ENCODE measurements at places on chromosomes 5 and 9. TPM values are rescaled to one million over a fixed set of nuclear protein-coding genes. Genes with fewer than 3 reads are reported as not detected.

AMBP gene
- not detected for polyA plus RNA-seq

RLN2 gene
- not detected for polyA plus RNA-seq

CCDC180 gene
- 1.4 TPM for polyA plus RNA-seq

PHAX gene
- polyA plus RNA-seq: 22.0 TPM

SLC34A3 gene
- not detected for polyA plus RNA-seq

SRA1 gene
- 23.4 TPM for polyA plus RNA-seq

CBY3 gene
- not detected for polyA plus RNA-seq

- no peak for DNase-seq
These were observed 125.0 kb downstream of the DTWD2 start for GRCh38 chr5:118863345-118863744.

DNA sequence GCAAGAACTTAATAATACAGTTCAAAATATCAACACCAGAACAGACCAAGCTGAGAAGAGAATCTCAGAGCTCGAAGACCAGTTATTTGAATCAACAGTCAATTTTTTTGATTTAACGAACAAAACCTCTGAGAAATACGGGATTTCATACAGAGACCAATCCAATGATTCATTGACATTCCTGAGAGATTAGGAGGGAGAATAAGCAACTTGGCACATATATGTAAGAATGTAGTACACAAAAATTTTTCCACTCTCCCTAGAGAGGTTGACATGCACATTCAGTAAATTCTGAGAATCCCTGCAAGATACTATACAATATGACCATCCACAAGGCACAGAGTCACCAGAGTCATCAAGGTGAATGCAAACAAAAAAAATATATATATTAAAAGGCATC is 1577.3 kb upstream of the C9orf72 start:
- DNase-seq: no peak

DNA sequence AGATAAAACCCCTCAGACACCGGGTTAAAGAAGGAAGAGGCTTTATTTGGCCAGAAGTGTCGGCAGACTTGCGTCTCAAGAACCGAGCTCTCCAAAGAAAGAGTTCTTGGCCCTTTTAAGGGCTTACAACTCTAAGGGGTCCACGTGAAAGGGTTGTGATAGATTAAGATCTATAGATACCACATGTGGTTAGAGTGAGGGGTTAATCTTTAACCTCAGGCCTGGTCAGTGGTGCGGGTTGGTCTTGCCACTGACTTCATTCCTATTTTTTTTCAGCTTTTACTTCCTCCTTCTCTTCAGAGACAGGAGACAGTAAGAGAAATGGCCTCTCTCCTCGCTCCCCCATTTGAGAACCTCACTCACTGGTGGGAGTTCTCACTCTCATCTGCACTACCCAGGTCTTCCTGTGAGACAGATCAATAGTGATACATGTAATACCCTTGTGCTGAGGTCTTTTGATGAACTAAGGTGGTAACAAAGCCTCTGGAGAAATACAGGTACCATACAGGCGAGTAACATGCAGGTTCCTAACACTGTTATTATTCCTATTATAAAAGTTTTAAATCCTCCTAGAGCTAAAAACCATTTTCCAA is 52.4 kb upstream of the COX7C start:
- DNase-seq: no peak

DNA sequence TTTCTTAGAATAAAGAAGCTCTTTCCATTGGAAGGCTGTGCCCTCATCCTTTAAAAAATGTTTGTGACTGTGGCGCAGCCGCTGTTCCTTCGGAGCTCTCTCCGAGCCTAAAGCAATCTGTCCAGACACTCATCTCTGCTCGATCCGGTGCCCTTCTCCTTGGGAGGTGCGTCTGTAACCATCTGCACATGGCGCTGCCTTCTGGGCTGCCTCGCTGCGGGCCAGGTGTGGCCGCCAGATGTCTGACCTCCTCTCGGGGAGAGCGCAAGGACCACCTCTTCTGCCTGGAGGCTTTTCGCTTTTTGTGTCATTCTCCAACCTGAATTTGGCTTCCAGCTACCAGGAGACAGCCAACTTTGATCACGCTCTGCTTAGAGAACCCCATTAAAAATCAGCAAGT is 153.4 kb upstream of the PTCH1 start:
- peak; percentile 37 for DNase-seq

DNA sequence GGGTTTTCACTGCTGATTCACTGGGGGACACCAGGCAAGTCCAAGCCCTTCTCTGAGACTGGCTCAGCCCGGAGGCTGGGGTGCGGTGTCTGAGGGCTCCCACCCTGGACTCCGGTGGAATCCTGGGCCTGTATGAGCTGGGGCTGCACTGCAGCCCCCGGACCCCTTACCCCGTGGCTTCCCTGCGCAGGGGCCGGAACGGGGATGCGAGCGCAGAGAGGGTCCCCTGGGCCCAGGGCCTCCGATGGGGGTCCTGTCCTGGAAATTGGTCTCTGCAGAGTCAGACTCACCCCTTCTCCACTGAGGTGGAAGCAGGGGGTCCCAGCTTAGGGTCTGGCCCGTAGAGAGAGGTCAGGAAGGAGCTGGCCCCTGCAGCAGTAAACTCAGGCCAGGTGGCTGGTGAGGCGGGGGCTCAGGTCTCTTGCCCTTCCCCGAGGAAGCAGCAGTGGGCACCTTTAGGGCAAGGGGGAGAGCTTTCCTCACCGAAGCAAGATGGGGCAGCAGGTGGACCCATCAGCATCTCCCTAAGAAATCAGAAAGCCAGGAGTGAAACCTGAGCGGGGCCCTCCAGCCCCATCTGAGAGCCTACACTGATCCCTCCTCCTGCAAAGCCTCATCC is 1.6 kb upstream of the VAV2 start:
- no peak for DNase-seq

- DNase-seq: no peak
These were observed 200.5 kb upstream of the KLF9 start for GRCh38 chr9:70614786-70615463.

DNA sequence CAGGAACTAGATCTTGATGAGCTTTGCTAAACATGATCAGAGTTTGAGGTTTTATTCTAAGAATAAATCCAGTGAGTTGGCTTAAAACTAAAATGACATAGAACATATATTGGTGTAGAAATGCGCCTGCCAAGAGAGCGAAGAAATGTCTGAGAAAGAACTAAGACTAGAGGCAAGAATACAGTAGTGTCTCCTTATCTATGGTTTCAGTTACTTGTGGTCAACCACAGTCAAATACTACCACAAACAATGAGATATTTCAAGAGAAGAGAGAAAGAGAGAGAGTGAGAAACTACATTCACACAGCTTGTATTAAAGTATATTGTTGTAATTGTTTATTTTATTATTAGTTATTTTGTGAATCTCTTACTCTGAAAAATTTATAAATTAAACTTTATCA is 254.4 kb upstream of the CDH10 start:
- peak; percentile 15 for DNase-seq

DNA sequence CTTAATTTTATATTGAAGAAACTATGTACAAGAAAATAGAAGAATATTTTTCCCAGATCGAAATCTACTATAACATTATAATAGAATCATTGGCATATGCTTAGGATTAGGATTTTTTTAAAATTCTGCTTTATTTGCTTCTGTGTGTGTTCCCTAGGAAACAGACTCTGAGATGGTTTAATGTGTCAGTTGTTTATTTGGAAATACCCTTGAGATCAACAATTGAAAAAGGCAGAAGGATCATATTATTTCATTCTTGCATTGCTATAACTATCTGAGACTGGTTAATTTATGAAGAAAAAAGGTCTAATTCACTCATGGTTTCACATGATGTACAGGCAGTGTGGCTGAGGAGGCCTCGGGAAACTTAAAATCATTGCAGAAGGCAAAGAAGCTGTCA is 622.6 kb downstream of the PRR16 start:
- no peak for DNase-seq

DNA sequence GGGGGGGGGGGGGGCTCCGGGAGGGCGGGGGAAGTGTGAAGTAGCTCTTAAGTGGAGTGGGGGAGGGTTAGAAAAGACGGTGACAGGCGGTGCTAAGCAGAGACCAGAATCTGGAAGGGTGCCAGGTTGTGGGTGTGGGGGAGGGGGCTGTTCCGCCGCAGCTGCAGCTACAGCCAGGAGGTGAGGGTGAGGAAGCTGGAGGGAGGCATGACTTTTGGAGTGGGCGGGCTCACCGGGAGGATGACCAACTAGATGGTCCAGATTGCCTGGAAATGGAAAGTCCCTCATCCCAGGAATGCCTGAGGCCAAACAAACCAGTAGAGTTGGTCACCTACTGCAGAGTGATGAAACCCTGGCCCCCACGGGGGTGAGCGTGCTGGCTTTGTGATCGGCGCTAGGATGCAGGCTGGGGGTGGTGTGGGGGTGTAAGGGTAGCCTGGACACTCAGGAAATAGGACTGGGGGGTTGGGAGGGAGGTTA is 158.1 kb upstream of the SHB start:
- DNase-seq: peak; percentile 85

DNA sequence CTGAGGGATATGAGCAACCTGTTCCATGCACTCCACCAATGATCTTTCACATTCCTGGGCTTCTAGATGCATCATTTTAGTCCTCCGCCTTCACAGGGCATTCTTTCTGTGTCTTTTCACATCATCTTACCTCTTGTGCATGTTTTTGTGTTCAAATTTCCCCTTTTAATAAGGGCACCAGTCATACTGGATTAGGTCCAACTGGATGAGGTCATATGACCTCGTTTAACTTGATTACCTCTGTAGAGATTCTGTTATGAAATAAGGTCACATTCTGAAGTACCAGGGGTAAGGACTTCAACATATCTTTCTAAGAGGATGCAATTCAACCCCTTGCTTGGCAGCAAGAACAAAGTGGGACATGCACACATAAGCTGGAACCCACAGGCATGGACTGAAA is 335.3 kb upstream of the TLE4 start:
- DNase-seq: no peak

DNA sequence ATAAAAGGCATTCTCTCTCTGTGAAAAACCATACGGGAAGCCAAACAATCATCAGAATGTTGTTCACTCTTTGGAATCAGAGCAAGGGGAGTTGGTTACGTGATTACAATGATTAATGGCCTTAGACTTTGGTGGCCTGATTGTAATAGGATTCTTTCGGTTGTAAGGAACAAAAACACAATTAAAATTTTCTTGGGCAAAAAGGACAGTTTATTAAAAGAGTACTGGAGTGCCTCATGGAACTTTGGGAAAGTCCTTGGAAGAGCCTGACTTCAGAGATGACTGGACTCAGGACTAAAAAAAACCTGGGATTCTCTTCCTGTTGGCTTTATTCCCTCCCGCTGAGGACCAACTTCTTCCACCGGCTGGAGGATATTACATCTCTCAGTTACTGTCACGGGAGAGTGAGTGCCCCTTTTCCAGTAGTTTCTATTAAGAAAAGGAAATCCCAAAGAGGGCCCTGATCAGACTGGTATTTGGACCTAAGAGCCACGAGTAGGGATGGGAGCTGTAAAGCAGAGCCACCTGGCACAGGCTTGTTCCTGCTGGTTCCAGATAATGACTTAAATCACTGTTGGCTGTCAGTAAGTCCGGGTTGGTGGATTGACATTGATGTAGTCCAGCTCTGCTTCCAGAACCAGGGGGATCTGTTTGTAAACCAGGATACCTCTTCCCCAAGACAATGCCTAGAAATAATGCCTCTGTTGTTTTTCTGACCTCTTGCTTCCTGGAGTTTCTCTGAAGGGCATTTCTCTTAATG is 53.9 kb downstream of the CFAP95 start:
- DNase-seq: no peak

DNA sequence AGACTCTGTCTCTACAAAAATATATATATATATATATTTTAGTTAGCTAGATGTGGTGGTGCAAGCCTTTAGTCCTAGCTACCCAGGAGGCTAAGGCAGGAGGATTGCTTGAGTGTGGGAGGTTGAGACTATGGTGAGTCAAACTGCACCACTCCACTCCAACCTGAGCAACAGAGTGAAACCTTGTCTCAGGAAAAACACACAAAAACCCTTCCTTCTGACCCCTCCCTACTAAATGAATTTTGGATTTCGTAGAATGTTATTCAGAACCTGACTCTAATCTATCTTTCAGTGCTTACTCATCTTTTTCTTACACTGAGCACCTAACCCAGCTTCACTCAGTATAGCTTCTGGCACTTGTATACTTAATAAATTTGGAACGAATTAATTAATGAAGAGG is 35.2 kb upstream of the IL7R start:
- DNase-seq: no peak

- no peak for DNase-seq
These were observed 81.1 kb upstream of the RPS23 start for GRCh38 chr5:82359272-82359671.

All from brain (organoid and tissue), 16 donors.